ENCODE measurements at places on chromosomes 6 and 20.

DNA sequence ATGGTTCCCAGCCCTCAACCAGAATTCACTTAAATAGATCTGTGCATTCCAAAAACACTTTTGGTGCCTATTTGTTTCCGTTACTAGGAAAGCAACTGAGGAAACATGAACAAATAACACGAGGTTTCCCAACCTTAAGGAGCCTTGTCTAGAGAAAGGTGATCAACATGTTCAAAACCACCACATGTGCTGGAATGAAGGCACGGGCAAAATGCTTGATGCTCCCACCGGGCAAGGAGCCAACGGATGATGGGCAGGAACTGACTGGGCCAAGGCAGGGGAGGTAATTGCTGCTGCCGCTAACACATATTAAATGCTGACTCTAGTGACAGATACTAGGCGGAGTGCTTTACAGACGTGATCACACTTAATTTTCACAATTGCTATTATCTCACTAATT is 2.5 kb downstream of the MYLK4 start:
- DNase-seq = no peak

- DNase-seq = no peak
Measured at GRCh38 chr6:31579546-31580437, 2.4 kb downstream of the LTB start.

GRCh38 chr6:73734832-73735453 is 38.9 kb downstream of the CD109 start:
- no peak for DNase-seq

DNA sequence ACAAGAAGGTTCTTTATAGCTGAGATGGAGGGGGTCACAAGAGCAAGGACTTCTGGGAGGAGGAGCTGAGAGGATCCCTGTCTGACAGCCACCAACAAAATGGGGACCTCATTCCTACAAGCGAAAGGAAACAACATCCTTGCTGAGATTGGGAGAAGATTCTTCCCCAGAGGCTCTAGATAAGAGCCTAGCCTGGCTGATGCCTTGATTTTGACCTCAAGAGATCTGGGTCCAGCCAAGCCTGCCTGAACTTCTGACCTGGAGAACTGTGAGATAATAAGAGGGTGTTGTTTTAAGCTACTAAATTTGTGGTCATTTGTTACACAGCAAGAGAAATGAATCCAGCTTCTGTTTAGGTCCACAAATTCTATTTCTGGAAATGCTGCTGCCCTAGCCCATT is 75.4 kb upstream of the SLC4A11 start:
- DNase-seq = no peak

GRCh38 chr6:84466511-84466910 is 239.1 kb upstream of the CEP162 start:
- no peak for DNase-seq

DNA sequence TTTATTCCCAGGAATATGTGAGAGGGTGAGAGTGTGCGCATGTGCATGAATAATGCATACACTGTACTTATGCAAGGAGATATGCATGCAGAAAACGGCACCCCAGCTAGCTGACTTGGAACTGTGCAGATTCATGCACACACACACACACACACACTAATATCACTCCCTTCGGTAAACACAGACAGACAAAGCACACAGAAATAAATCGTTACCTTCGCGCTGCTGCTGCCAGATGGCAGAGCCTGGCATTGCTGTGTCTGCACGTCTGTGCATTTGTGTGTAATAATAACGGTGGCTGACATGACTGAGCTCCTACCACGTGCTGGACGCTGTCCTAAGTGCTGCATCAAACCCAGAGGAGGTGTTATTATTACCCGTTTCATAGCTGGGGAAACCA is 36.8 kb downstream of the PREX1 start:
- DNase-seq = no peak

DNA sequence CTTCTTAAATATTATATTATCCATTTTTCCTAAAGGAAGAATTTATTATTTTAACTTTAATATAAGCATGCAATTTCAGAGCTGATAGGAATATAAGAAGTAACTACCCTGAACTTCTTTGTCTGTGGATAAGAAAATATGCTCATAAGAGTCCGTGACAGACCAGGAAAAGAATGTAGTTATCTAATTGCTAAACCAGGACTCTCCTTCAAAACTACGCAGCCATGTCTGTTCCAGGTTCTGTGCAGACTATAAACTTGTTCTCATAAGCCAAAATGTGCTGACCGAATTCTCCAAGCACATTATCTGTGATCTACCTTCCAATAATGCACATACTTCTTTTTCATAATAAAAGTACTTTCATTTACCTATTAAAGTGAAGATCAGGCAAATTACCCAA is 116.5 kb downstream of the TRDN start:
- DNase-seq = no peak

DNA sequence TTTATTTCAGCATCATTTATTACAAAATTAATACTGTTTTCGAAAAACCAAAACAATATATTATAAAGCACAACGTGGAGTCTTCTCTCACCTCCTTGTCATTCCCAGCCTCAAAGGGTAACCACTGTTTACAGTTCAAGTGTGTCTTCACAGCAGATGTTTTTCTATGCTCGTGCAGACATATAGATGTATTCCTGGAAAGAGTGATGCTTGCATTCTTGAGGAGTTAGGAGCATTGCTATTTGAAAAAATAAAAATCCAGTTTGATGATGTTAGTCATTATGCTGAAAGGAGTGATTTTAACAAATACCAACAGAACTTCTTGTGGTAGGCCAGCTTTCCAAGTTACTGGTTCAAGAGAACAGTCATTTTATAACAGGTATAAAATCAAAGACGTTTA is 234.9 kb downstream of the BCKDHB start:
- no peak for DNase-seq

GRCh38 chr6:131013495-131013894 is 49.5 kb downstream of the EPB41L2 start:
- DNase-seq = no peak

DNA sequence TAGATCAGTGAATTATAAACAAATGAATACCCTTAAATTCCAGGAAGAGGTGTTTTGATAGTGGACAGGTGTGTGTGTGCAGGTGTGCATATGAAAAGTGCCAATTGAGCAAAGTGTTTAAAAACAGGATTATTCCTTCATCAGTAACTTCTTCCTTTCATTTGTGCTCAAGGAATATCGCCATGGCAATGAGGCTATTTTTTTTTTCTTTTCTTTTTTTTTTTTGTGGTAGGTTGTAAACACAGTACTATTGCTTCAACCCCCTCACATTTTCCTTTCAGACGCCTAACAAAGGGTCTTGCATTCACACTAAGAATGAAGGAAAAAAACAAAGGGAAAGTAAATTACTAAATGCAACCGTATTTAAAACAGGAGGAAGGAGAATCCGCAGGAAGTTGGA is 2.0 kb upstream of the HSPA1B start:
- no peak for DNase-seq

GRCh38 chr6:14621518-14621917 is 503.9 kb downstream of the CD83 start:
- DNase-seq = no peak

DNA sequence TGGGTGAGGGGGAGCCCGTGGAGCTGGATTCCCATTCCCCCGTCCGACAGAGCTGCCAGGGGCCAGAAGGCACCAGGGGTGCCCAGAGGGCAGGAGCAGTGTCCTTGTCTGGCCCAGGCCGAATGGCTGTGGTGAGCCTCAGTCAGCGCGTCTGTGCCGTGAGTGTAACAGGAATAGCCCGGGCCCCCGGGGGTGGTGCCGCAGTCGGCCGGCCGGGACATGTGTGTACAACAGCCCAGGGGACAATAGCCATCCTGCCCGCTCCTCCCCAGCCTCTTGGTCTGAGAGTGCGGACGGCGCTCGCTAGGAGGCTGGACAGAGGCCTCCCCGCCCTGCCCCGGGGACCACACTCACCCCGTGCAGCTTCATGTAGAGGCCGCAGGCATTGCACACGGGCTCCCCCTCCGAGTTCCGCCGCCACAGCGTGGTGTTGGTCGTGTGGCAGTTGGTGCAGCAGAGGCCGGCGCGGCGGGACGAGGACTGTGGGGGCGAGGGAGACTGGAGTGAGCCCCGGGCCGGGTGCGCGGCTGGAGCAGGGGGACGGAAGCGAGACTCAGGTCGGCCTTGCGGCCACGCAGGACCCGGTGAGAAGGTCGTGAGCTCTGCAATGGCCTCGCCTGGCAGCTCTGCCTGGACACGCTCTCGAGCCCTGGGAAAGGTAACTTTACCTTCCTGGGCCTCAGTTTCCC is 9.6 kb downstream of the GATA5 start:
- DNase-seq = no peak

Data from stimulated activated effector memory CD8-positive, alpha-beta T cell treated with anti-CD3 and anti-CD28 coated beads, Interleukin-12 subunit alpha, Interleukin-12 subunit beta, amount 100 ng/mL, for 72 hours (primary cell).